IMR-90 (cell line): ENCODE measurements at places on chromosomes 5 and 9. TPM values are rescaled to one million over a fixed set of nuclear protein-coding genes. Genes with fewer than 3 reads are reported as not detected.
A peak's percentile ranks its signal among the peaks of the same experiment; 100 is the strongest.

The PCDHB11 gene
- total RNA-seq = under 0.01 TPM in 2 replicates

- no peak for DNase-seq
Measured at GRCh38 chr9:117839862-117840261, 135.7 kb downstream of the TLR4 start.

GRCh38 chr9:134568116-134568515 is 73.5 kb upstream of the COL5A1 start:
- no peak for DNase-seq

- no peak for DNase-seq
Measured at GRCh38 chr5:139019880-139020279, 144.7 kb upstream of the LRRTM2 start.

GRCh38 chr5:100827481-100827889 is 75.6 kb downstream of the ST8SIA4 start:
- DNase-seq = no peak

The DBH gene
- total RNA-seq = not detected in 2 replicates

DNA sequence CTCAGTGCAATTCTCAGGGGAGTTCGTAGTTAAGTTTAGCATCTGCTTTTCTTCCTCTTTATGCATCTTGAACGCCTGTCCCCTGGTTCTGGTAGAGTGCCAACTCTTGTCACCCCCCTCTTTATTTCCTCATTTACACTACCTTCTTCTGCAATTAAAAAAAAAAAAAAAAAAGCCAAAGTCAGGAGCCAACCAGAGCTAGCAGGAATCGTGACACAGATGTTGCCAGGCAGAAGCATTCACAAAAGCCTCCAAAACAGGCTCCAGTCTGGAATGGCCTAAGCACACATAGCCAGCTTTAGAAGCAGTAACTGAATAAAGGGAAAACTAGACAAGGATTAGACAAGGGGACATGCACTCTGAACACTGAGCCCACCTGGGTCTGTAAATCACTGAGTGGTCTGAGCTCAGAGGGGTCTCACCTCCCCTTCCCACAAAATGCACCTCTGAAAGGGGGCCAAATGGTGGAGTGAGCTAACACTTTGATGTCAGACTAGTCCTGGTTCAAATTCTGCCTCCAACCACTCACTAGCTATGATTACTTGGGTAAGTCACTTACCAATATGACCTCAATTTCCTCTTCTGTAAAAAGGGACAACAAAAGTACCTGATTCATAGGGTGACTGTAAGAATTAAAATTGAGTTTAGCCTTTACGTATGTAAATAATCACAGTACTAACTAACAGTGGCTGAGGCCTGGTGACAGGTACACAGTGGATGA is 2.0 kb downstream of the CD74 start:
- peak; percentile 74 for DNase-seq

GRCh38 chr9:138097501-138097991 is 220.0 kb downstream of the CACNA1B start:
- DNase-seq = no peak

The CATSPER3 gene
- under 0.01 TPM in 1 of 2 replicates, not detected in the other for total RNA-seq

DNA sequence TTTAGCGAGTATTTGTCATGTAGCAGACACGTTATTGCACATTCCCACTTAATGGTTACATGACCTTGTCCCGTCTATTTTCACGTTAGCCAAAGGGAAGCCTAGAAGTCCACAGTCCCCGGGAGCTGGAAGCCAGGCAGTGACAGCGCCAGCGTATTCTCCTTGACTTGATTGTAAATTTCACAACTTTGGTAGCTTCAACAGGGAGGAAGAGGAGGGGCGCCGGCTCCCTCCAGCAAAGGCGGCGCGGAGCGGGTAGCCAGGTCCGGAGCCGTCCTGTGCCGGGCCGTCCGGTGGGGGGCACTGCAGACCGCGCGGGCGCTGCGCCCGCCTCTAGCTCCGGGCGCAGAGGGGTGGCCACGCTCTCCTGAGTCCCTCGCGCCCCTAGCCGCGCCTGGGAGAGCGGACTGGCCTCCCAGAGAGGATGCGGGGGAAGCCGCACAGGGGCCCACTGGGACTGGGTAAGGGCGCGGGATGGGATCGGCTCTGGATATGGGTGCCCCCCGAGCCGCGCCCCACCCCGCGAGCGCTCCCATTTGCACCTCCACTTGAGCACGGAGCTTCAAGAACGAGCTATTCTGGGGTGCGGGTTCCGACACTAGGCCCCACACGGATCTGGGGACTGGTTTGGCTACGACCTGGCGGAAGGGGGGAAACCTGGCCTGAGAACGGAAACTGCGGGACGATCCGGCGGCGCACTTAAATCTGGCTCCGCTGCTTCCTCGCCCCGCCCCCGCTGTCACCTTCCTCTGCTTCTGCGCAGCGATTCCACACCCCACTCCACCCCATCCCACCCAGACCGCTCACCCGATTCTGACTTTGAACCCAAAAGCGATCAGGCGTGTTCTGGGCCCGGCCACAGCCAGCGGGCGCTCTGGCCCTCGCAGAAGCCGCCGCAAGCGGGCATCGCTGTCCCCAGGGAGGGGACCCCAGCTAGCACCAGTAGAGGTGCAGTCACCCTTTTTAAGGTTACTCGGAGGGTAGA is 23.8 kb downstream of the KLF4 start:
- DNase-seq = peak; percentile 33

The GPR151 gene
- not detected in 2 replicates for total RNA-seq

The FAM78A gene
- total RNA-seq = under 0.01 and 0.18 TPM in 2 replicates

The GLRA1 gene
- not detected in 2 replicates for total RNA-seq

The ABCA1 gene
- total RNA-seq = 43.6 and 52.2 TPM in 2 replicates

The PCDHA6 gene
- under 0.01 TPM in 1 of 2 replicates, not detected in the other for total RNA-seq

GRCh38 chr5:68954618-68954910 is 139.2 kb upstream of the SLC30A5 start:
- no peak for DNase-seq

DNA sequence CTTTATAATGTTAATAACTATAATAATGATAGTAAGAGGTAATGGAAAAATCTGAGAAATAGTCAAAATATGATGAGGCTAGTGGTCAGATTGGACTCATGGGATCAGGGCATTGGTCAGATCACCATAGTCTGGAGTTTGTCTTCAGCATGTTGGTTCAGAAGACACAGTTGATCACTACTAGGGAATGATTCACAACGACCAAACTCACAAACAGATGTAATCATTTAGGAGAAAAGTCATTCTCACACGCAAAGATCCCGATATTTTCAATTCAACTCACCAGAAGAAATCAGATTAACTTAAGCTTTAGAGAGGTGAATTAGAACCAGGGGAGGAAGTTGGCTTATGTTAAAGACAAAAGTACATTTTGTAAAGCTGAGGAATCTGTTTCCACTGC is 131.8 kb downstream of the LURAP1L start:
- DNase-seq = no peak

The GRIN3A gene
- total RNA-seq = not detected in 2 replicates

The NKD2 gene
- not detected in 2 replicates for total RNA-seq

The CDC23 gene
- 28.0 and 29.4 TPM in 2 replicates for total RNA-seq

The SHLD3 gene
- total RNA-seq = 2.5 and 3.9 TPM in 2 replicates

The HCN1 gene
- total RNA-seq = not detected in 2 replicates

DNA sequence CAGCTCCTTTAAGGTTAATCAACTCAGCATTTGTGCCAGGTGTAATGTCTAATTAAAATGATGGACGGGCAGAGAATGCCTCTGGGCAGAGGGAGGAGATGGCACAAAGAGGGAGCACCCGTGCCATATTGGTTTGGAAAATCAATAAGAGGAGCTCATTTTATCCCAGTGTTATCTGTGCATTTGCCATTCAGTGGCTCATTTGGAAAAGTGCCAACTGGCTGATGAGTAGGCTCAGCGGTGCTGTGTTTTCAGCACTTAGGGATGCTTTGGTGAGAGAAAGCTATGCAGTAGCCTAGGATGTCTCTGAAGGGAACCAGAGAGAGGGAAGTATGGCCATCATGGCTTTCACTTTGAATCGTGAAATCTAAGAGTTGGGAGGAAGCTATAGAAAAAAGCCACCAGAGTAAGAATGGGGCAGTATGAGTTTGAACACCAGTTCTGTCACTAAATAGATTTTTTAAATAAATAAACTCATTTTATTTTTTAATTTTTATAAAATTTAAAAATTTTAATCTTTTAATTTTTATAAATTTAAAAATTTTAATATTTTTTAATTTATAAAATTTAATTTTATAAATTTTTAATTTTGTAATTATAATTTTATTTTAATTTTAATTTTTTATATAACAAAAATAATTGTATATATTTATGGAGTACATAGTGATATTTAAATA is 472.8 kb downstream of the BRINP1 start:
- no peak for DNase-seq

GRCh38 chr9:29806937-29807618 is 2233.8 kb upstream of the C9orf72 start:
- DNase-seq = no peak

DNA sequence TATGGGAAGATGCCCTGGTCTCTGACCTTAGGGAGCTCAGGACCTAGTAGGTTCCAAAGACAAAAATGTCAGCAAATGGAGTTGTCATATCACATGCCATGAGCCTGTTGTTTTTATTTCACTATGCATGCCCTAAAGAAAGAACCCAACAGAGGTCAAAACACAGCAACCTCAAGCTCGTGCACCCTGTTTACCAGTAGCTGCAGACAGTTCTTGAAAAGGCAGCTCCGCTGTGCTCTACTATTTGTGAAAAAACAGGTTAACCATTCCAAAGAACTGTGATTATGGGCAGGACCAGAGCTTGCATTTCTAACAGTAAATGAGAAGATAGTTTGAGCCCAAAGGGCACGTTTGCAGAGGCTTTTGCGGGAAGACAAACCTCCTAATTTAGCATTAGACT is 22.8 kb downstream of the ITK start:
- DNase-seq = no peak

DNA sequence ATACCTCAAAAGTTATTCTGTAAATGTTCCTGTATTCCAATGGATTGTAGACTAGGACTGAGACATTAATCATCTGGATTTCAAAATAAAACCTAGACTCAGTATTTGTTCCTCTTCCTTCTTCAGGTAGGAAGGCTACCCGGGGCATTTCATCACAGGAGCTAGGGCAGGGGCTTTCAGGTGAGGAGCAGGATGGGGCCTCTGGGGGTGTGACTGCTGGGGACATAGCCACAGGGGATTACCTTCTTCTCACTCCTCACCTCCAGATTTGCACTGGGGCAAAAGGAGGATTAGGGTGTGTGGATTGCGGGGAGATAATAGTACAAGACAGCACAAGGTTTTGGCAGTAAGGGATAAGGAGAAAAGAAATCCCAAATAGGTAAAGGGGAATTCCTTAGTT is 37.9 kb upstream of the SRP19 start:
- DNase-seq = no peak

DNA sequence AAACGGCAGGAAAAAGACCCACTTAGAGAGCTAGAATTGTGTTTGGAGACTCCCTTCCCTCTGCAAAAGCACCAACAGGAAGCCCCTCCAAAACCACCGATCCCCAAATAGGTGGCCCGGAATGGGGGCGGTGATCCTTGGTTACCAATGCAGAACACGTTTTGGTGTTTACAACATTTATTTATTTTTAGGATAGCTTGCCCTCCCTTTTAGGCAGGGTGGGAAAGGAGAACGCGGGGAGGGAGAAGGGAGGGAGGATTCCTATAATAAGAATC is 579 bp upstream of the NTRK2 start:
- no peak for DNase-seq

DNA sequence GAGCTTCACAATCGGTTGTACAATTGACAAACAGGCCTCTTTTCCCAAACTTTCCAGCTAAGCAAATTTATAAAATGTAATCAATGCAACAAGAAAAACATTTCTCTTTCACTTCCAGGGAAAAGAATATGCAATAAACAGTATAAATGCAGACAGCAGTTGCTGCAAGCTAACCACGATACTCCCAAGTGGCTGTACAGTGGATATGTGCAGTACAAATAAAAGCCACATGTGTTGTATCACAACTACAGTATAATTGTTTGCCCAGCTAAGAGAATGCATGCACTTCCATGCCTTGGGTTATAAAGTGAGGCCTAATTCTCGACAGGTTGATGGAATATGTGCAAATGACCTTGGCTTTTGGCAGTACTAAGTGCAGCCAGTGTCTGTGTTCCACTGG is 16.7 kb upstream of the PDCL start:
- no peak for DNase-seq

The AGXT2 gene
- total RNA-seq = not detected in 2 replicates

DNA sequence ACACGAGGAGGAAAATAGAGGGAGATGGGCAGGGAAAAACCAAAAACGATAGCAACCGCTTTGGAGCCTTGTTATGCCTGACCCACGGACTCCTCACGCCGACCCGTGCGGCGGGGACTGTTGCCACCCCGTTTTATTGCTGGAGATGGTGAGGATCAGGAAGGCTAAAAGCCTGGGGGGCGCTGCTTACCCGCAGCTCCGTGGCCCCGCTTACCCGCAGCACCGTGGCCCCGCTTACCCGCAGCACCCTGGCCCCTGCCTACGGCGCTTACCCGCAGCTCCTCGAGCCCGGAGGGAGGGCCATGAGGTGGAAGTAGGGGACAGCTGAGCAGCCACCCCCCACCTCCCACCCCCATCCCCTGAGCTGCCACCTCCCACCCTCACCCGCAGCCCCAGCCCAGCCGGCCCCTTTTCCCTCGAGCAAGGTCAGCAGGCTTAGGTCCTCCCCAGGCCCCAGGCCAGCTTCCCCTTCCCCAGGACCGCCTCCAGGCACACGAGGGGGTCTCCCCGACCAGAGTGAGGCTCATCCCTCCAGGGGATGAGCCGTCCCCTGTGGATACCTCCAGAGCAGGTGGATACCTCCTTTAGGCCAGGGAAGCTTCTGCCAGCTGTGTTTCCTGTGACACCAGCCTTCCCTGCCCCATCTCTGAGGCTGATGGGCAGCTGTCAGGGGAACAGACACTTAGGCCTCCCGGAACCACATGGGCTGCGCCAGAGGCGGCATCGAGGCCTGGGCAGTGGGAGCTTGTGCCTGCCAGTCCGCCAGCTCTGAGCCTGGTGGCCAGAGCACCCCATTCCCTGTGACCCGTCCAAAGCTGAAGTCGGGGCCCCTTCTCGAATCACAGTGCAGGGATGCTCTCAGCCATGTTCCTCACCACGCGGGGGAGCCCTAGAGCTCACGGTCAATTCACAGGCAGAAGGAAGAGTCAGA is 92.3 kb downstream of the LMX1B start:
- DNase-seq = peak; percentile 11

GRCh38 chr5:107092695-107093094 is 578.0 kb downstream of the EFNA5 start:
- DNase-seq = no peak
